ENCODE measurements at places on chromosomes 12 and 14. TPM values are rescaled to one million over a fixed set of nuclear protein-coding genes. Genes with fewer than 3 reads are reported as not detected.
A peak's percentile ranks its signal among the peaks of the same experiment; 100 is the strongest.

DNA sequence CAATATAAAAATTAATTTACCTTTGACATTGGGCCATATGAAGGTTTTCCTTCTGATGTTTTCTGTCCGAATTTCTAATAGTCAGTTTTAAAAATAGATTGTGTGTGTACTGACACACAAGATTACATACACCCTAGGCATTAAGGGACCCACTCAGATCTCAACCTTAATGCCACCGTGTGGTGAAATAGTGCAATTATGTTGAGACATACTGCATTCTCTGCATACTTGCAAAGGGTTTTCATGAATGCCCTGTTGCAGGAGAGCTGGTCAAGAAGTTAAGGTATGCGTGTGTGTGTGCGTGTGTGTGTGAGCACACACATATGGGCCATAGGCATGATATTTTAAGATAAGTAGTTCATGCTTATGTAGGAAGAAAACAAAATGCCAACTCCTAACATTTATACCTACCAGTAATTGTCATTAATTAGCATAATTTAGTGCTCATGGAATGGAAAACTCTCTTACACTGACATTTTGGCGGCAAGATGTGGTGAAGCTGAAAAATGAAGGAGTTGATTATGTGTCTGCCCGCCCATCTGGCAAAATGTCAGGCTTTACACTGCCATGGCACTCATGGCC lies 58.8 kb downstream of the PIK3C2G start:
- peak; percentile 51 for DNase-seq

- no peak for DNase-seq
Measured at GRCh38 chr14:77673193-77673592, 34.6 kb downstream of the ALKBH1 start.

MDGA2 gene
- 0.12 TPM for total RNA-seq

DPPA3 gene
- total RNA-seq = not detected

GRCh38 chr12:99130808-99131553 lies 485.9 kb downstream of the APAF1 start:
- DNase-seq = no peak

ART4 gene
- total RNA-seq = not detected

- no peak for DNase-seq
Measured at GRCh38 chr12:2923057-2923456, 32.4 kb downstream of the TULP3 start.

GRCh38 chr14:23121361-23121771 lies 2.3 kb upstream of the CEBPE start:
- DNase-seq = peak; percentile 14

DNA sequence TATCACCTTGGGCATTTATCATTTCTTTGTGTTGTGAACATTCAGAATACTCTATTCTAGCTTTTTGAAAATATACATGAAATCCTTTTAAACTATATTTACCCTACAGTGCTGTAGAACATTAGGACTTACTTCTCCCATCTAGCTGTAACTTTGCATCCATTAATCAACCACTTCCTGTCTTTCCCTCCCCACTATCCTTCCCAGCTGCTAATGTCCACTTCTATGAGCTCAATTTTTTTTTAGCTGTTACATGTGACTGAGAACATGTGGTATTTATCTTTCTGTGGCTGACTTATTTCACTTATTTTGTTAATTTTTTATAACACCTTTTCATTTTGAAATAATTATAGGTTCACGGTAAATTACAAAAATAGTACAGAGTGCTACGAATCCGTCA lies 136.0 kb downstream of the LMNTD1 start:
- DNase-seq = no peak

DNA sequence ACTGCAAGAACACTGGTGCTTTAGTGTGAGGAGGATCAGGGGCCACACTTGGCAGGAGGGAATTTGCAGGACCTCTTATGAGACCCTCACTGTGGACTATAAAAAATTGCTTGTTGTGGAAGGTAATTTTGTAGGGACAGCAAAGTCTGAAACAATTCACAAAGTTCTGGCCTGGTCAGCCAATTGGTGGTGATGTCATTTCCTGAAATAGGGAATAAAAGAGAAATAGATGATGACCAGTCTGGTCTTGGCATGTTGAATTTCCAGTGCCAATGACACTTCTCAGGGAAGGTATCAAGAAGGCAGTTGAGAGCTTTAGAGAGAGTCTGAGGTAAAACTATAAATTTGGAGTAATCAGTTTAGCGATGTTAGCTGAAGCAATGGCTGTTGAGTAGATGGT lies 129.3 kb upstream of the LMNTD1 start:
- no peak for DNase-seq

GRCh38 chr14:94706133-94706532 lies 63.8 kb downstream of the GSC start:
- DNase-seq = no peak

DNA sequence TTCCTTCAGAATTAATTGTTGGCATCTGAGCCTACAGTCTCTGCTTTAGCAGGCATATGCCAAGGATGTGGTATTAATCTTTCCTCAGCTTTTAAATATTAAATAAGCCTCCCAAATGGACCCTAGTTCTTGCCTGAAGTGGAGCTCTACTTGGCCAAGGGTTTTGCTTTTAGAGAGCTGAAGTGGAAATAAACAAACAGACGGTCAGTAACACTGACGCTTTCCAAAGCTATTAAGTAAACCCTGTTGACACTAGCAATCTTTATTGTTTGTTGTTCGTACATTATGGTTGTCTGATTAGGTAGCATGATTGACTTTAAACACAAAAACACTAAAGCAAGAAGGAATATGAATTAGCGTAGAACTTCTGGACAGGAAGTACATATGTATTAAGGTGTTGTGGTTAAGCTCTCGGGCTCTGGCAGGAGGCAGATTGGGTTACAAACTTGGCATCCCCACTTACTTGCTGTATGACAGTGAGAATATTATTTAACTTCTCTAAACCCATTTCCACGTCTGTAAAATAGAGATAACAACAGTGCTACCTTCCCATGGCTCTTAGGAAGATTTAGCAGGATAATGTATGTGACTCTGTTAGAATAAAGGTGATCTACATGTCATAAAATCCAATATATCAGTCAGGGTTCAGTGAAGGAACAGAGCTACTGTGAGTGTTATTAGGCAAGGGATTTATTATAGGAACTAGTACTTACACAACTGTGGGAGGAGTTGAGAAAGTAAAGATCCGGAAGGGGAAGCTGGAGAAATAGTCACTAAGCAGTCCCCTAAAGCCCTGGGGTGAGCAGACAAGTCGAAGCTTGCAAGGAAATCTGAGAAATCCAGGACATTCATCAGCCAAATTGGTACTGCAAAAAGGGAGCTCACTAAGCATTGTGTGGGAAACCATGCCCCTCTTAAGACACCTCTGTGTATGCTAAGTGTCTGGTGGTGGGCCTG lies 92.2 kb upstream of the ATF7IP start:
- DNase-seq = no peak

- no peak for DNase-seq
Measured at GRCh38 chr14:63941023-63941422, 88.2 kb downstream of the SYNE2 start.

DNA sequence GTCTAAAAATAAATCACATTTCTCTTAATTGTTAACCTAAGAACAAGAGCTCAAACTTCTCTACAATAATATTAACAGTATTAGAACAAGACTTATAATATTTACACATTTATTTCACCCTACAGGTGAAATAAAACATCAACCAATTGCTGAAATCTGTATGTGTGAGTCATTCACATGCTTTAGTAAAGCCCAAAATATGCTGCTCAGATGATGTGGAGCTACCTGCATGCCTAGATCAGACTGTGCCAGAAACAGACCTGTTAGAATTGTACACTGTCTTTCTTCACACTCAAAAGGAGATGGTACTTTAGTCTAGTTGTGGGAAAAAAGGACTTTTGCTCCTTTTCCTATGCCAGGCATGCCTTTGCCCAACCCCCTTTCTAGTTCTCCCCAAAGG lies 54.7 kb downstream of the RPS6KA5 start:
- no peak for DNase-seq

TNS2 gene
- total RNA-seq = 10.5 TPM

DNA sequence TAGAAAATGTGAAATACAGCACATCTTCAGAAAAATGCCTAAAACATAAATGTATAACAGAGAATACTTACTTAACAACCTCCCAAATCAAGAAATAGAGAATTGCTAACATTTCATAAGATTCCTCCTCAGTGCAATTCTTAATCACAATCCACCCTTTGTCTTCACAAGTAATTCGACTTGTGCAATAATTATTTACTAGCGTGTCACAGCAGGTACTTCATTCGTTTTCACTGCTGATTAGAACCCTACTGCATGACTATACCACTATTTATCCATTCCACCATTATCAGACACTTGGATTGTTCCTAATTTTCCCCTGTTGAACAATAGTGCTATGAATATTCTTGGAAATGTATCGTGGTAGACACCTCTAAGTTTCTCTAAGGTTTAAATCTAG lies 64.9 kb upstream of the BBS10 start:
- no peak for DNase-seq

ERBB3 gene
- total RNA-seq = 3.0 TPM

DNA sequence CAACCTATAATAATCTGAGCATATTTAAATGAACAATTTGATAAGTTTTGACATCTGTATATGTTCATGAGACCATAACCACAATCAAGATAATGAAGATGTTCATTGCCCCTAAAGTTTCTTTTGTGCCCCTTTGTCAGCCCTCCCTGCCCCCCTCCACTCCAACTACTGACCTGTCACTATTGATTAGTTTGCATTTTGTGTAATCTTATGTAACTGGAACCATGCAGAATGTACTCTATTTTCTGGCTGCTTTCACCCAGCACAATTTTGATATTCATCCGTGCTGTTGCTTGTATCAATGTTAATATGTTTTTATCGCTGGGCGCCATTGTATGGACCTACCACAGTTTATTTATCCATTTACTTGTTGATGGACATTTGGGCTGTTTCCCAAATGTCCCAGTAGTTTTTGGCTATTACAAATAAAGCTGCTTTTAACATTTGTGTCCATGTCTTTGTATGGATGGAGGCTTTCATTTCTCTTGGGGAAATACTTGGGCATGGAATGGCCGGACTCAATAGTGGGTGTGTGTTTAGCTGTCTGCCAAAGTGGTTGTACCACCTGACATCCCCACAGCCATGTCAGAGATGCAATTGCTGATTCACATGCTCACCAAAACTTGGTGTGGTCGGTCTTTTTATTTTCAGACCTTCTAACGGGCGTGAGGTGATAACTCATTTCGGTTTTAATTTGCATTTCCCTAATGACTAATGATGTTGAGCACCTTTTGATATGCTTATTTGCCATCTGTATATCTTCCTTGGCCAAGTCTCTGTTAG lies 38.9 kb downstream of the EML1 start:
- DNase-seq = no peak

GPR162 gene
- total RNA-seq = 1.8 TPM

ERC1 gene
- total RNA-seq = 9.7 TPM

DERA gene
- total RNA-seq = 58.0 TPM

DNA sequence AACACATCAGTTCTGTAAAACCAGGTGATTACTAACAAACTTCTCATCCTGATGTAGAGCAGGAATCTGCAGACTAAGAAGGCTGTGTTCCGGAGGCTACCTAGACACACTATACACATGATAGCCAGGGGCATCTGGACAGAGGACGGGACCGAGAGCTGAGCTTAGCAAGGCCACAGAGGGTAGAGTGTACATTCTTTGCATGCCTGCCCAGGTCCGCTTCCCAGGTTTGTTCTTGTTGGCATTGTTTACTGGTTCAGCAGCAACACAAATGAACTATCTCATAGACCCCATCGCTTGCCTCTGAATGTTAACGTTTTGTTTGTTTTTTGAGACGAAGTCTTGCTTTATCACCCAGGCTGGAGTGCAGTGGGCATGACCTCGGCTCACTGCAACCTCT lies 17.7 kb upstream of the TEAD4 start:
- no peak for DNase-seq

TRIM9 gene
- 4.0 TPM for total RNA-seq

CLEC4D gene
- total RNA-seq = not detected

RIMBP2 gene
- not detected for total RNA-seq

GRCh38 chr14:70032447-70032846 lies 153.2 kb downstream of the SMOC1 start:
- no peak for DNase-seq

SLC8A3 gene
- total RNA-seq = 4.0 TPM

GRCh38 chr14:76939015-76939742 lies 89.3 kb downstream of the IRF2BPL start:
- no peak for DNase-seq

DNA sequence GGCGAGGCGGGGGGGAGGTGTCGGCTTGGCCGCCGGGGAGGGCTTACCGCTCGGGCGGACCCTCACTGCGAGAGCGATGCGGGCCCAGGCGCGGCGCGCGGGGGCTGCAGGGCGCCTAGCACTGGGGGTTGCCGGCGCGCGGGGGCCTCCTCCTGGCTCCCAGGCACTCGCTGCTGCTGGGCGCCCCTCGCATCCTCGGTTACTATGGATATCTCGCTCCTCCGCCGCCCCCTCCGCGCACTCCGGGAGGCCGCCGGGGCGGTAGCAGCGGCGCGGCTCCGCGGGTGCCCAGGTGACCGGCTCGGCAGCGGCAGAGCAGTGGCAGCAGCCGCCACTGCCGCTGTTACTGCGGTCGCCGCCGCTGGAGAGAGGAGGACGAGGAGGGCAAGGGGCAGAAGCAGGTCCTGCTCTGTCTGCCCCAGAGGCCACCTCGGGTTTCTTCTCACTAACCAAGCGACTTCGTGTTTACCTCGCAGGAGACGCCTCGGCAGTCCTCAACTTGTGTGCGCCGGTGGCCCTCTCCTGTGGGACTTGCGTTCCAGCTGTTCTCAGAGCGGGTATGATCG lies 250.1 kb downstream of the APAF1 start:
- DNase-seq = no peak

SIX6 gene
- not detected for total RNA-seq

DNA sequence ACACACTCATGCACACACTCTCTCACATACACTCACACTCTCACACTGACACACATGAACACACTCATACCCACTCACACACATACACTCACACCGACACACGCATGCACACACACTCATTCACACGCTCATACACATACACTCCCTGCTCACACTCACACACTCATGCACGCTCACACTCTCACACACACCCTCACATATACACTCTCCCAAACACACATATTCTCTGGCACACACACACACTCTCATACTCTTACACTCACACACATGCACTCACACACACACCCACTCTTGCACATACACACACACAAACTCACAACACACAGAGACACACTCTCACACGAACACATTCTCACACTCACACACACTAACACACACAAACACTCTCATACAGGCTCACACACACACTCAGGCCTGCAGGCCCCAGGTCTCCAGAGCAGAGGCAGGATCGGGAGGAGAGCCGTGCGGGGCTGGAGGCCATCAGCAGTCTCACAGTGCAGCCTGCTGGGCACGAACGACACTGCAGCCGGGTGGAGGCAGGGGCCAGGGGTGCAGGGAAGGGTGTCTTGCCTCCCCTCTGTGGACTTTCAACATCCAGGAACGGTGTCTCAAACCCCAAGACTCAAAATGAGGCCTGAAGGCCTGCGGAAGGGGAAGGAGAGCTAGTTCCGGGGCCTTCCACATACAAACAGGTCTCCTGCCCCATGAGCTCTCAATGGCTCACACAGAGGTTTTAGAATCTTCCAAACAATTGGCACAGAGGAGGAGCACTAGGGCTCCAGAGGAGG lies 148.7 kb downstream of the ANO2 start:
- DNase-seq = no peak

GRCh38 chr12:15648558-15648957 lies 140.6 kb downstream of the EPS8 start:
- DNase-seq = no peak

PZP gene
- not detected for total RNA-seq

GRCh38 chr12:92136965-92137721 lies 8.5 kb downstream of the BTG1 start:
- peak; percentile 68 for DNase-seq

- no peak for DNase-seq
Measured at GRCh38 chr12:51834411-51834810, 14.1 kb downstream of the FIGNL2 start.
